CD4-positive, alpha-beta T cell treated with Interleukin-12 subunit alpha and Interleukin-12 subunit beta, for 1 hour (primary cell): ENCODE measurements at places on chromosomes 4 and X.
A peak's percentile ranks its signal among the peaks of the same experiment; 100 is the strongest.

DNA sequence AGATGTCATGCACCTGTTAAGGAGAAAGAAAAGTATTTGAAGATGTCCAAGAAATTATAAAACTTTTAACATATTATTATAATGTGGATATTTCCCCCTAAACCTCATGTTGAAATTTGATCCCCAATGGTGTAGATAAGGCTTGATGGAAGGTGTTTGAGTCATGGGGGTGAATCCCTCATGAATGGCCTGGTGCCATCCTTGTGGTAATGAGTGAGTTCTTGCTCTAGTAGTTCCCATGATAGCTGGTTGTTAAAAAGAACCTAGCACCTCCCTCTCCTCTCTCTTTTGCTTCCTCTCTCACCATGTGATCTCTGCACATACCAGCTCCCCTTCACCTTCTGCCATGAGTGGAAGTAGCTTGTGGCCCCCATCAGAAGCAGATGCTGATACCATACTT is 176.6 kb upstream of the NR3C2 start:
- DNase-seq: no peak

DNA sequence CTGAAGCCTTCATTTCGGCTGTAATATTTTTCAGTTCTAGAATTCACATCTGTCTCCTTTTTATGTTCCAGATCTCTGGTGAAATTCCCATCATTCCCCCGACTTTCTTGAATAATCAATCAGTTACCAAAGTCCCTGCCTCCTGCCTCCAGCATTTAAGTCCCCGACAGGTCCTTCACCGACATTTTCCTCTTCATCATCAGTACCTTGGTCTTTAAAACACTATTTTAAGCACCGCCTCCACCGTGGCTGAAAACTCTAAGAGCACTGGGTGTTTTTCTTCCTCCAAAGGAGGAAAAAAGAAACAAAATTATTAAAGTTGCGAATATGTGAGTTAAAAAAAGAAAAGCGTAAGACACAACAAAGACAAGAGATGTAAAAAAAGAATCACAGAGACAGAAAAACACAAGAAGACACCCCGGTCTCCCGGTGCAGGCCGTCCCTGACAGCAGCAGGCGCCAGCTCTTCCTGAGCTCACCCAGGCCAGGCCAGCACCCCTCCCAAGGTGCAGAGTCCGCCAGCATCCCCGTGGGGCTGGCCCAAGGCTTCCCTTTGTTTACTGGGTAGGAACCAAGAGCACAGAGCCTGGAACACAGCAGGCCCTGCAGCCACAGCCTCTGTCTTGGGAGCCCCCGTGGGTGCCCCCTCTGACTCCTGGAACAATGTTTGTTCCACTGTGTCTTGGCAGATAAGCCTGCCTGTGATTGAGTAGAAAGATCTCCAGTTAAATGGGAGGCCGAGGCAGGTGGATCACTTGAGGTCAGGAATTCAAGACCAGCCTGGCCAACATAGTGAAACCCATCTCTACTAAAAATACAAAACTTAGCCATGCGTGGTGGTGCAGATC is 49.3 kb upstream of the CPLX1 start:
- DNase-seq: no peak

DNA sequence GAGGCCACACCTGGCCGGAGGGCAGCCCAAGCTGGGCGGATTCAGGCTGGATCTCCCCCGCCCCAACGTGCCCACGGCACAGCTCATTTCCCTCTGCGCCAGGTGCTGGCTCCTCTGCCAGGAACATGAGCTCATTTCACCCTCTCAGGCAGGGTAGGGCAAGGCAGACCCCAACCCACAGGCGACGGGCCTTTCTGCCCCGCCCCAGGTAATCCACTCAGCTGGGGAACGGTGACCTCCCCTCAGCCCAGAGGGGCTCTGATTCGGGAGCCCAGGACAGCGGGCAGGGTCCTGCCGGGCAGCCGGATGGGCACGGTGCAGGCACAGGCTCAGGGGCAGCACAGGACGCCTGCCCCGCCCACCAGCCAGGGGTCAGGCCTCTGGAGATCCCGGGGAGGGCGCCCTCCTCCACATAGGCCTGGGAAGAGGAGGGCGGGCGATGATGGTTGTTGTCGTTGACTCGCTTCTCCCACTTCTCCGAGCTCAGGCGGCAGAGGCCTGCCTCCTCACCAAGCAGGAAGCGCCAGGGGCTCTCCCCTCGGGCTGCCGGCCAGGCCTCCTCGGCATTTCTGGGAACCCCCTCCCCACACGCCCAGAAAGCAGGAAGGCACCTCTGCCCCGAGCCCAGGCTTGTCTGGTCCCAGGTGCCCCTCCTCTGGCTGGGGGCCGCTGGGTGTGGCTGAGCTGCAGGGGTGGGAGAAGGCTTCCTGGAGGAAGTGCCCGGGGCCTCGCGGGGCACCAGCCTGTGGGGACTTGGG is 31.1 kb downstream of the TACC3 start:
- DNase-seq: peak; percentile 13

- no peak for DNase-seq
Measured at GRCh38 chr4:97300561-97300960, 842.7 kb downstream of the STPG2 start.

DNA sequence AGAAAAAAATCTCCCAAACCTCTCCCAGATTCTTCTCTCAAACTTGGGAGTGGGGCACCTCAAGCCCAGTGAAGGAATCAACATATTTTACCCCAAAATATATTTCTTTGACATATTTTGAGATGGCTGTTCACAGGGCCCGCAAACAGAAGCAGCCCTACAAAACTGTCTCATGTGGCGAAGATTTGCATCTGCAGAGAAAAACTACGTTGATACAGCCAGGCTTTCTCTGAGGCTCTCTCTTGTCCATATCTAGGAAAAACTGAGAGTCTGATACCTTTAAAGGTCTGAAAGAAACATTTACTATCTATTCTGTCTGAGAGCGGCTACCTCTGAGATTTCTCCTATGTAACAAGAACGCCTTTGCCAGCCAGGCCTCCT is 23.3 kb upstream of the TMSB4X start:
- peak; percentile 46 for DNase-seq
